ENCODE measurements at places on chromosomes 5 and 9.
A peak's percentile ranks its signal among the peaks of the same experiment; 100 is the strongest.

GRCh38 chr9:93203026-93203717, 19.2 kb downstream of the WNK2 start:
- DNase-seq: no peak

DNA sequence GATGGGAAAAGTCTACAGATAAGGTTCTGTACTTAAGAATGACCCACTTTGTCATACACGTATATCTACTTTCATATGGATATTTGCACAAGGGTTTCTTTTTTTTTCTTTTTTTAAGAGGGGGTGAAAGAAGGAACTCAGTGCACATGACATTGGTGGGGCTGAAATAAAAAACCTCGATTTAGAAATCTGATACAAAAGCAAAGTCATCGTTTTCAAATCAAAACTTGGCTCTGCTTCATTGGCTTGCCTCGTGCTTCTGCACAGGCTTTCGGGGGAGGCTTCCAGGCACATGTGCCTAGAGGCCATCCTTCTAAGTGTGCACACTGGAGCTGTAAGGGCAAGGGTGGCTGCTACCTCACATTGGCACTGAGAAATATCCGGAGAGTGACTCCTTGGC, 31.1 kb downstream of the PTTG1 start:
- DNase-seq: no peak

GRCh38 chr9:117437283-117437682, 22.4 kb upstream of the ASTN2 start:
- no peak for DNase-seq

- no peak for DNase-seq
Observed at GRCh38 chr9:98333703-98334582, 78.5 kb upstream of the TBC1D2 start.

DNA sequence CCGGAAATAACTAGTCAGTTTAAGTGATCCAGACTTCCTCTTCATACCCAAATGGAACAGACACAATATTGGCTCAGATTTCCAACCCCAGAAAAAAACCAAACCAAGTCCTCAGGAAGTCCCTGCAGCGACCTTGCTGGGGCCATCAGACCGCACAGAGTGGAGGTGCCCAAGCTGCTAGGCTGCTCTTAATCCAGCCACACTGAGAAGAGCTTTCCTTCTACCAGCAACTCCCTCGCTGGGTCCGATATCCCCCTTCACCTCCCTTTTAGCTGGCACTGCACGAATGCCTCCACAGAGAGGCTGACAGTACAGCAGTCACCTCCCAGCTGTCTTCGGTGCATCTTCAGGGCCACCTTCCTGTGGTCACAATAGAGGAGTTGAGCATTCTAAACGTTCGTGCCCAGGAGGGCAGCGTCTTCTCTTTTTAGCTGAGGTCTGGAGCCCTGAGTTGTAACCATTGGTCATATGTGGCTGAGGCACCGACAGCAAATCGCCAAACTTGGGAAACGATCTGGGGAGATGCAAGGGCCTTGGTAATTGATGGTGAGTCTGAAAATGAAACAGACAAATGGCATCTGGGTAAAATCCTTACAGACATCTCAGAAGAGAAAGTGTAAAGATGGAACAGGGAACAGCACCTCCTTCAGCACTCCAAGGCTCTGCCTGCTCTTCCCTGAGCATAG, 5.7 kb downstream of the NAIF1 start:
- DNase-seq: no peak

- peak; percentile 49 for DNase-seq
Observed at GRCh38 chr5:108749128-108749861, 1.6 kb downstream of the FER start.

DNA sequence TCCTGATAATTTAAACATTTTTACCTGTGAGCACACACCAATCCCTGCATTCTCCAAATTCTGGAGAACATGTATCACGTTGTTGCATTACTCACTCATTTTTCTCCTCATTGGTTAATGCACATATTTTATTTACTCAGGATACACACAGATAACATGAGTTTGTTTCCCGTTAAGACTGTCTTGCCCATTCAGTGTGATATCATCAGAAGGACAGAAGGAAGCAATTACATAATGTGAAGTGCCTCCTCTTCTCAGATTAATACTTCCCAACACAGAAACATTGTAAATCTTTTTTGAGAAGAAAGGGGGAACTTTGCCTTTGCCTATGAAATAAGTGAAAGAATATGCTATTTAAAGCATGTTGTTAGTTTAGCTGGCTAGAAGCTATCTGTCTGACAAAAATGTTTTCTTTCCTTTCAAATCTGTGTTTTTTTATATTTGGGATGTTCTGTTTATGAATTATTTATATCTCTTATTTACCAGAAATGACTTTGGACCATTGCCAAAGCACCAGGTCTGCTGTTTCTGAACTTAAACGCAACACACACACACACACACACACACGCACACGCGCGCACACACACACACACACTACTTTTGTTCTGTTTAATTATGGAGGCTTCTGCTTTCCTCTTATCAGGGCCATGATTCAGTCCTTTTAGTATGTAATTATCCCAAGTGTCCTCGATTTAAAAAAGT, 186.5 kb downstream of the CHSY3 start:
- DNase-seq: no peak

GRCh38 chr5:120432861-120433260, 31.2 kb upstream of the PRR16 start:
- DNase-seq: no peak

- DNase-seq: no peak
Observed at GRCh38 chr9:89647366-89648128, 42.7 kb downstream of the GADD45G start.

DNA sequence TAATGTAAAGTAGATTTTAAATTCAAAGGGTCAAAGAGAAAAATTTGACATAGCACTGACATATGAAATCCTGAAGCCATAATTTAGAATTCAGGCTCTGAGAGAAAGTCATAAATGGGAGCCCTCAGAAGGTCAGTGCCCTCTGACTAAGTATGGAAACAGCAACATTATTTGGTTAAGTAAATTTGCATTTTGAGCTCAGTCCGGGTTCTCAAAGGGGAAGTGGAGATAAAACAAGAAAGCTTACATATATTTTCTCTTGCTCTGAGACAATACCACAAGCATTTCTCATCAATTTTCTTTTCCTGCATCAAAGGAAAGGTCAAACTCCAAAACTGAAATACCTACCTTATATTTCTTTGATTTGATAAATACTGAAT, 348.0 kb downstream of the SEMA5A start:
- DNase-seq: no peak

GRCh38 chr9:85742597-85742936, 813 bp upstream of the AGTPBP1 start:
- no peak for DNase-seq

DNA sequence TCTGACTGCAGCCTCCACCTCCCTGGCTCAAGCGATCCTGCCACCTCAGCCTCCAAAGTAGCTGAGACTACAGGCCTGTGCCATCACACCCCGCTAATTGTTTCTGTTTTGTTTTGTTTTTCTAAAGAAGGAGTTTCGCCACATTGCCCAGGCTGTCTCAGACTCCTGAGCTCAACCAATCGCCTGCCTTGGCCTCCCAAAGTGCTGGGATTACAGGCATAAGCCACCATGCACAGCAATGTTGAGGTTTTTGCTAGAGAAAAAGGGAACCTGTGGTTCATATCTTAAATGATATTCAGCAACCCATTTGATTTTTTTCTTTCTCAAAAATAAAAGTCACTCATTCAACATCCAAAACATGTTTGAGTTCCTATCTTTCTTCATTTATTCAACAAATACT, 20.4 kb upstream of the DELE1 start:
- no peak for DNase-seq

- DNase-seq: no peak
Observed at GRCh38 chr5:100130307-100130706, 404.9 kb upstream of the FAM174A start.

- DNase-seq: no peak
Observed at GRCh38 chr9:17021387-17021970, 113.4 kb upstream of the CNTLN start.

DNA sequence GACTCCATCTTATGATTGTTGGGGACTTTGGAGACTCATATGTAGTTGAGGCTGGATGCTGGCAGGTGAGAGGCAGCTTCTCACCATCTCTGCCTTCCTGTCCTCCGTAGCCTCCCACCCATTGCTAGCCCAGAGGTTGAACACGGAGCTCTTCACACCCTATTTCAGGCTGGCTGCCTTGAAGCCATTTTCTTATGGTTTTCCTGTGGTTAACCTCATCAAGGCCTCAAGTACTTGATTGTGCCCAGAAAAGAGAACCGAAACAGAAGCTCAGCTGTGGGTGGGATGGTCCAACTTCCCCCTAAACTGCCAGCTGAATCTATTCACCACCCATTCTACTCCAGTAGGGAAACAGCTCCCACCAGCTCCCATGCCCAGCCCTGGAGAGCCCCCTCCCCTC, 102.9 kb downstream of the LIFR start:
- DNase-seq: peak; percentile 16

GRCh38 chr9:131049829-131050715, 41.1 kb downstream of the LAMC3 start:
- DNase-seq: no peak

DNA sequence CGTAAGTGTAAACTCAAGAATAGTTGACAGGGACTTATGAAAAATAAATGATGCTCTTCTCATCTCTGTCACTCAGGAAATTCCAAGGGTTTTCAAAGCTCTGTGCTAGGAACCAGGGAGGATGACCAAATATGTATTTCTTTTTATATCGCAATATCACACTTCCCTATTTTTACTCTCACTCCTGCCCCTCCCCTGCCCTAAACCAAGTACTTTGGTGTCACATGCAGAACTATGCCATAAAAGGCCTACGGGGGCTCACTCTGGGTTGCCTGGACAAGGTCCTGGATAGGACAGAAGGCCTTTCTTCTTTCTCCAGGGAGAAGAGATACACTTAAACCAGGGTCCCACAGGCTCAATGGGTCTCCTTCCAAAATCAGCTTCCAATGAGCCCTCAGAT, 8.3 kb upstream of the RETREG1 start:
- no peak for DNase-seq

DNA sequence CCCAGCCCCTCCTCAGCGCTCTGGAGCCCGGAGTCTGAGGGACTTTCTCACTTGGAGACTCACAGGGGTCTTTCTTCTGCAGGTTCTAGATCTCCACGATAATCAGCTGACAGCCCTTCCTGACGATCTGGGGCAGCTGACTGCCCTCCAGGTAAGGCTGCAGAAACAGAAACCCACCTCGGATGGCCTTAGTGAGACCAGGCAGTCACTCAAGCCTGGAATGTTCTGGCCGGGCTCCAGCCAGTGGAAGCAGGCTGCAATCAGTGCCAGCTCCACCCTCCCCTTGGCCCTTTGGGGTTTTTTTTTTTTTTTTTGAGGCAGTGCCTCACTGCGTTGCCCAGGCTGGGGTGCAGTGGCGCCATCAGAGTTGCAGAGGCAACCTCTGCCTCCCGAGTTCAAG, 7.6 kb downstream of the LRSAM1 start:
- no peak for DNase-seq

- DNase-seq: no peak
Observed at GRCh38 chr5:169657127-169657526, 20.1 kb downstream of the DOCK2 start.

DNA sequence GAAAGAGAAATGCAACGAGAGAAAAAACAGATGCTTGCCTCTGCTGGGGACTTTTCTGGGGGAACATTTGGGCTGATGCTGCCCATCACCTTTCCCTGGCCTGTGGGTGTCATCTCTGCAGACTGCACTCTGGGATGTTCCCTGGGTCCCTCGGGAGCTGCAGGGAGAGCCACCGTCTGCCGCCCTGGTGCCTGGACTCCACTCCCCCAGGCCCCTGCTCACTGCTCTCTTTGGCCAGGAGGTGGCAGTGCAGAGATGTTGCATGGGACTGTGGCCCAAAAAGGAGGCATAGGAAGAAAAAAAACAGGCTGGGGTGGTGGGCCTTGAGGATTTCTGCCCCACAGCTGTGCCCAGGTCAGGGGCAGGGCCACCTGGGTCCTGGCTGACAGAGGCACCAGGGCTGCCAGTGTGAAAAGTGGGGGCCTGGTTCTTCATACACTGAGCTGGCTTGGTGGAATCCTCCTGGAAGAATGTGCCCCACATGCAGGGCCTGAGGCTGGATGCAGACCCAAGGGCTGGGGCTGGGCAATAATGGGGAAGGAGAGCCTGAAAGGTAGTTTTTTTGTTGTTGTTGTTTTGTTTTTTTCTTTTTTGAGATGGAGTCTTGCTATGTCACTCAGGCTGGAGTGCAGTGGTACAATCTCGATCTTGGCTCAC, 353.6 kb downstream of the SLIT3 start:
- DNase-seq: peak; percentile 22

GRCh38 chr9:23771746-23772384, 54.2 kb downstream of the ELAVL2 start:
- DNase-seq: no peak

DNA sequence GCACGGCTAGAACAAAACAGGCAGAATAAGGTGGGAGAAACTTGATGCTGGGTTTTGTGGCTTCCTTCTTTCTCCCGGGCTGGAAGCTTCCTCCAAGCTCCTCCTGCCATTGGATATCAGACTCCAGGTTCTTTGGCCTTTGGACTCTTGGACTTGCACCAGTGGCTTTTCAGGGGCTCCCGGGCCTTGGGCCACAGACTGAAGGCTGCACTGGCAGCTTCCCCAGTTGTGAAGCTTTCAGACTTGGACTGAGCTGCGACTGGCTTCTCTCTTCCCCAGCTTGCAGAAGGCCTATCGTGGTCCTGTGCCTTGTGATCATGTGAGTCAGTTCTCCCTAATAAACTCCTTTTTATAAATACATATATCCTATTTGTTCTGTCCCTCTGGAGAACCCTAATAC, 364.4 kb downstream of the DNAH5 start:
- DNase-seq: no peak

DNA sequence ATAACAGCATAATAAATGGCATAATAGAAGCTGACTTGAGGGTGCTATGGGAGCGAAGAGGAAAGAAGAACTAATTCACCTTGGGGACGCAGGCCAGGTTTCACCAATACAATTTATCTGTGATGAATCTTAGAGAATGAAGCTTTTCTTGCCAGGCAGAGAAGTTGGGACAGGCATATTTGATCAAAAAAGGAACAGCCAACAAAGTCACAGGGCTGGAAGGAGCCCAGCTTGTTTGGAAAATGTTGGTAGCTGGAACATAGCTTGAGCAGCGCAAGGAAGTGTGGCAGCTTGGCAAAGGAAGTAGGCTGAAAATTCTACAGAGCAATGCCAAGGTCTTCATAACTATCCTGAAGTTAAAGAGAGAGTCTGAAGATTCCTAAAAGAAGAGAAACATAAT, 181.5 kb upstream of the OR13F1 start:
- DNase-seq: no peak

DNA sequence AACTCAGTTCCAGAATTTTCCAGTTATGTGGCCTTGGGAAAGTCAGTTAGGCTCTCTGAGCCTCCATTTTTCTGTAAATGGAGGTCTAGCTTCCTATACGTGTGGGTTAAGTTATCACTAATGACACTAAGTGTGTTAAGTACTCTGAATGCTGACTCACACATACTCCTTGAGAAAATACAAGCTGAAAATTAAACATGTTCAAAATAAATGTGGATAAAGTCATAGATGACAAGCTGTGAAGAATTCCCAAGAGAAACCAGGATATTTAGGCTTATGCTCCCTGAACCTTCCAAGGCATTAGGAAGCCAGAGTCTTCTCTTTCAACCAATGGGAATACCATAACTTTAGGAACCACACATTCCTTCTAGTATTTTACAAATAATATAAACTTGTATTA, 58.1 kb downstream of the ABCA1 start:
- DNase-seq: no peak

- DNase-seq: no peak
Observed at GRCh38 chr5:56158331-56158960, 74.7 kb downstream of the ANKRD55 start.

GRCh38 chr5:36507332-36507952, 99.0 kb upstream of the SLC1A3 start:
- peak; percentile 65 for DNase-seq
